ENCODE measurements at places on chromosomes 13 and 19. TPM values are rescaled to one million over a fixed set of nuclear protein-coding genes. Genes with fewer than 3 reads are reported as not detected.

- peaks cover 30% of the 10 kb centered on the region for H3K36me3 ChIP-seq
- peak overlapping the region; percentile 2 for H3K27ac ChIP-seq
- DNase-seq: no peak
- H3K27me3 ChIP-seq: no peaks in the 10 kb centered on the region
- H3K4me1 ChIP-seq: peaks cover 65% of the 10 kb centered on the region
These were observed 4.1 kb downstream of the IRS2 start for GRCh38 chr13:109782066-109782822.

Gene THSD1
- total RNA-seq: 5.8 TPM

DNA sequence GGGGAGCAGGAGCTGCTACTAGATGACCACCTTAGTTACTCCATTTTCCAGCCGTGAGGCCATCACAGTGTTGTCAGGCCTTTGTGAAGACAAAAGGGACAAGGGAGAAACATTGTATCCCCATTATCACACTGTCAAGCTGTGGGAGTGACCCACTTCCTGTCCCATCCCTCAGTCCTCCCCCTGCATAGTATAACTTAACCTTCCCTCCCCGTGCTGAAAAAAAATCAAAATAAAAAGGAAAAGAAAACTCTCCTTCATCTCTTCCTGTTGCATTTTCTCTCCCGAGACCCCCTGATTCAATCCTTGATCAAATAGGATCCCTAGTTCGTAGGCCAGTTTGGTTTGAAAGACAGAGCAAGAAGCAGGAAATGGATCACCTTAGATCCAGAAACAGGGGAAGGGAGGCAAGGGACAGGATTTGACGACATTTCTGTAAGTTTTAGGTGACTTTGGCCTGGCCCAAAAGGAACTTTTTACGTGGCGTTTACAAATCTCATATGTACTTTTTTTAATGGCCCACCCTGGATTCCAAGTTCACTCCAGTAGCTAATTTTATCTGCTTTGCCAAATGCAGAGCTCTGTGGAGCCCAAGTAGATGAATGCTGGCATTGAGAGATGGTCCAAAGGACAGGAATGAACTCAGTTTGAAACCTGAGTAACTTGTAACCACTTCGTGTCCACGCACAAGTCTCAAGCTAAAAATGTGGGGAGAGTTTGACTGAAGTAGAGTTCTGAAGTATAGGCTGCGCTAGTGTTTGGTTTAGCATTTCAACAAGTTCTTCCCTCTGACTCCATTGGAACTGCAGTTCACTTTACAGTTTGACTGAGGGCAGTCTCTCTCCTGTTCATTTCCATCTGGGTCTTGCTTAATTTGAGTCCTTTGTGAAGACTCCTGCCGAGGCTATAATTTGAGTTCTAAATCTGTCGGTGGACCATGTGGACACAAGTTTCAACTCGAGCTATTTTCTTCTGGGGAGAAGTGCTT lies 16.6 kb upstream of the GATAD2A start:
- peaks cover 53% of the 10 kb centered on the region for H3K4me1 ChIP-seq
- peak overlapping the region; percentile 15 for H3K4me3 ChIP-seq
- no peaks in the 10 kb centered on the region for H3K27me3 ChIP-seq

- peaks cover 8% of the 10 kb centered on the region for H3K4me1 ChIP-seq
- no peak overlapping the region for H3K27ac ChIP-seq
- peaks cover 15% of the 10 kb centered on the region for H3K36me3 ChIP-seq
- DNase-seq: no peak
- no peak overlapping the region for H3K4me3 ChIP-seq
- no peaks in the 10 kb centered on the region for H3K27me3 ChIP-seq
These were observed 32.0 kb downstream of the LTBP4 start for GRCh38 chr19:40633207-40633606.

DNA sequence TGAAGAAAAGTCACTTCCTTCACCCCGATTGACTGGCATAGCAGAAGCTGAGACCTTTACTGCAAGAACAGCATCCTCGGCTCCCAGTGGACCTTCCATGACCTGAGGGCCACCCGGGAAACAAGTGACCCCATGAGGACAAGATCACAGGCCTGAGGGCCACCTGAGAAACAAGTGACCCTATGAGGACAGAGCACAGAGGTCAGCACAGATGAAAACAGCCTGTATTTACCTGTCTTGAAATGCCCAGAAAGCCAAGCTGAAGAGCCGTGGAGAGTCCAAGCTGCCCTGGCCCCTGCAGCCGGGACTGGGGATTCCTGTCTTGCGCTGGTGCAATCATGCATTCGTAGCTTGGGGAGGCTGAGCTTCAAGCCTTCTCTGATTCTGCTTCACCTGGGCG lies 114.2 kb upstream of the SPACA7 start:
- H3K4me1 ChIP-seq: no peaks in the 10 kb centered on the region
- no peak overlapping the region for H3K4me3 ChIP-seq
- no peak for DNase-seq
- no peak overlapping the region for H3K27ac ChIP-seq
- H3K27me3 ChIP-seq: no peaks in the 10 kb centered on the region

DNA sequence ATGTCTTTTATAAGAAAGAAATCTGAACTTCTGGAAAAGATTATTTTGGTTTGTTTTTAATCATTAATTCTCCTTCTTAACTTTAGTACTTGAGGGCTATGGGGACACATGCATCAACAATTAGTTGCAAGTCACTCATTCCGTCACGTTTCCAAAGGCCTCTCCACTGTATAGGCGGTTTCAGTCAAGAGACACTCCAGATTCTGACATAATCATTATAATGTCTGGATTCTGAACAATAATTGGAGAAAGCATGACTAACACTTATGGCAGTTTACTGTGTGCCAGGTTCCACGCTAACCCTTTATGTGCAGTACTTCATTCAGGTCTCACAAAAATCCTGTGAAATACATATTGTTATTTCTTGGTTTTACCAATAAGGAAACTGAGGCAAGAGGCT lies 71.9 kb downstream of the TNFRSF19 start:
- no peak overlapping the region for H3K4me3 ChIP-seq
- no peak overlapping the region for H3K27ac ChIP-seq
- H3K36me3 ChIP-seq: no peaks in the 10 kb centered on the region
- peaks cover 38% of the 10 kb centered on the region for H3K4me1 ChIP-seq
- H3K27me3 ChIP-seq: no peaks in the 10 kb centered on the region
- no peak for DNase-seq

DNA sequence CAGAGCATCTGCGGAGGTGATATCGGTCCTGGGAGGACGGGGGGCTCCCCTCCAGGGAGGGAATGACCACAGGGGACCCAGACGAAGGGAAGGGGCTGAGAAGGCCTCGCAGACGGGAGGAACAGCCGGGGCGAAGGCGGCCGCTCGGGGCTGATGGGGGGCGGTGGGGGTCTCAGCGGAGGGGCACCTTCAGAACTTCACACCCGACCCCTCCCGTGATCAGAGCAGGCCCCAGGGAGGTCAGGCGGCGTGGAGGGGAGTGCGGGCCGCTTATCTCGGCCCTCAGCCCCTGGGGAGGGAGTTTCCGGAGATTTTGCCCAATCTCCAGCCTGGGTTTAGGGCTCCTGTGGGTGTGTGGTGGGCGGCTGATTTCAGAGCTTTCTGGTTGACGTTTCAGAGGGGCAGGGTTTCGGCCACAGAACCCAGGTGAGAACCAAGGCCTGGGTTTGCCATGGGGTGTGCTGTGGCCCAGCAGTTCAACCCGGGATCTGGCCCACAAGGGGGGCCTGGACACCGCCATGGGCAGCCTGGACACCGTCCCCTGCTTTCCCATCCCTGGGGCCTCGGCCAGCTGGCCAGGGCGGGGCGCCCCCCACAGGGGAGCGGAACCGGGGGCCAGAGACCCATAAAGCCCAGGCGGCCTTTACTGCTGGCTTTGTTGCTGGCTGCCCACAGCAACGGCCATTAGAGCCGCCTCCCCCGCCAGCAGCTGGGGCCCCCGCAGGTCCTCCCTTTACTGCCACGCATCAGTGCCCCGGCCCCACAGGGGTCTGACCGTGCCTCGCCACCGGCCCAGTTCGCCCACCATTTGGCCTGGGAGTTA lies 29.0 kb downstream of the ARID3A start:
- H3K36me3 ChIP-seq: no peaks in the 10 kb centered on the region
- H3K4me1 ChIP-seq: peaks cover 18% of the 10 kb centered on the region
- no peaks in the 10 kb centered on the region for H3K27me3 ChIP-seq
- no peak overlapping the region for H3K4me3 ChIP-seq
- no peak for DNase-seq
- no peak overlapping the region for H3K27ac ChIP-seq

- peak overlapping the region; percentile 4 for H3K4me3 ChIP-seq
- no peaks in the 10 kb centered on the region for H3K27me3 ChIP-seq
- no peaks in the 10 kb centered on the region for H3K36me3 ChIP-seq
- DNase-seq: no peak
These were observed 22.1 kb downstream of the PLEKHF1 start for GRCh38 chr19:29687244-29687896.
